ENCODE measurements at places on chromosomes 6 and 20. TPM values are rescaled to one million over a fixed set of nuclear protein-coding genes. Genes with fewer than 3 reads are reported as not detected.

DNA sequence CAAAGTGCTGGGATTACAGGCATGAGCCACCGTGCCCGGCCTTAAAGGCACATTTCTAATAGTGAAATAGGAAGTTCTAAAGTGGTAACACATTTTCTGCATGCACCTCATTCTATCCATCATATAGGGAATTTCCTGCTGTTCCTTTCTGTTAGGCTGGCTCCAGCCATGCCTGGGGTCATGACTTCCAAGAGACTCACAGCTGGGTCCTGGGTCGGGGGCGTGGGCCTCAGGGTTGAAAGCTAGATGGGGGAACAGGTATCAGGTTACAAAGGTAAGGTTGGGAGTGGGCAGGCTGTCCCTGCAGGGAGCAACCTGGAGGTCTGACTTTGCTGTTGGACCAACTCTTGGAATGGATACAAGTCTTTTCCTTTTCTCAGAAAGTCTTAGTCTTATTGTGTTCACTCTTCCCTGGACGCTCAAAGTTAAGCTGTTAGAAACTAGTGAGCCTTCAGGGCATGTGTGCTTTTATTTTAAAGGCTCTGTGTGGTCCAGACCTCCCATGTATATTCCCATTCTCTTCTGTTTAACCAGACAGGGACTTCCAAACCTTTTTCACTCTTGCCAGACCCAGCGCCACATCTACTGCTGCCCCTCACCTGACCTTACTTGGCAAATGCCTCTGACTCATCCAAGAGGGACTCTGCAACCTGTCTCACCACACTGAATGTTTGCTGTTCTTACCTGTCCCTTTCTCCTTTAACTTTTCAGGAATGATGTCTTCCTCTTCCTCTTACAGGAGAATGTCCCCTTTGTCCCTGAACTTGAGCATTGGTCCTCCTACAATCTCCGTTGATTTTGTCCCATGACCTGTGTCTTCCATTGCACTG, 64.4 kb downstream of the TMEM170B start:
- H3K4me3 ChIP-seq, result no peak overlapping the region
- no peak for DNase-seq
- H3K36me3 ChIP-seq, result no peaks in the 10 kb centered on the region
- peaks cover 4% of the 10 kb centered on the region for H3K4me1 ChIP-seq
- no peak overlapping the region for H3K27ac ChIP-seq

DNA sequence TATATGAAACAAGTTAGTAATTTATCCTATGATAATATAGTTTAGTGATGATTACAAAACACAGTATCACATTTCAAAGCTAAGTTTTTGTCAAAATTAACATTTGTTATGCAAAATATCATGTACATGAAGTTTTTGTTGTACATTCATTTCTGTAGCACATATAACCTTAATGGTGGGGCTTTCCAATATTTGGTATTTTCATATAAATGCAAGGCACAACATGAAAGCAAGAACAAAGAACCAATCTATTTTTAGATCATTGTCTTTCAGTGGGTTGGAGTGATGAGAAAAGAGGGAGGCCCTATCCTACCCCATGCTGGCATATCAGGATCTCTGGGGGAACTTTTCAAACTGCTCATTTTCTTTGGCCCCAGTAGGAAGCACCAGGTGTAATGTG, 53.4 kb downstream of the FAM83B start:
- H3K36me3 ChIP-seq, result no peaks in the 10 kb centered on the region
- no peak overlapping the region for H3K27ac ChIP-seq
- no peaks in the 10 kb centered on the region for H3K27me3 ChIP-seq
- no peak overlapping the region for H3K4me3 ChIP-seq
- no peaks in the 10 kb centered on the region for H3K4me1 ChIP-seq

TGM3 gene
- not detected for total RNA-seq

- H3K27me3 ChIP-seq, result no peaks in the 10 kb centered on the region
- no peak for DNase-seq
- H3K4me1 ChIP-seq, result no peaks in the 10 kb centered on the region
- no peak overlapping the region for H3K4me3 ChIP-seq
- H3K36me3 ChIP-seq, result no peaks in the 10 kb centered on the region
Observed at GRCh38 chr6:34011264-34011663, 134.6 kb downstream of the GRM4 start.

GRCh38 chr6:79463621-79464050, 73.6 kb downstream of the LCA5 start:
- H3K4me1 ChIP-seq, result no peaks in the 10 kb centered on the region
- no peak for DNase-seq
- no peaks in the 10 kb centered on the region for H3K27me3 ChIP-seq
- H3K36me3 ChIP-seq, result no peaks in the 10 kb centered on the region
- no peak overlapping the region for H3K27ac ChIP-seq

Data from breast epithelium (tissue), 4 donors.